ENCODE measurements at places on chromosomes 2 and 18. TPM values are rescaled to one million over a fixed set of nuclear protein-coding genes. Genes with fewer than 3 reads are reported as not detected.

Gene STK25
- total RNA-seq: 91.0 TPM

Gene CHST10
- total RNA-seq: 13.3 TPM

Gene OXER1
- total RNA-seq: not detected

Gene DSC3
- 1.6 TPM for total RNA-seq

Gene SDC1
- total RNA-seq: 148 TPM

Gene PROM2
- total RNA-seq: not detected

Gene MYO7B
- 0.09 TPM for total RNA-seq

Gene REG1B
- total RNA-seq: not detected

Gene CYTIP
- not detected for total RNA-seq

Gene UGT1A6
- total RNA-seq: 1.2 TPM

Gene RAB12
- total RNA-seq: 30.6 TPM

Gene PMAIP1
- total RNA-seq: 11.7 TPM

Gene TNFAIP6
- 1.2 TPM for total RNA-seq

Gene ZAP70
- total RNA-seq: 0.27 TPM

Gene ASB18
- not detected for total RNA-seq

Gene SCN3A
- total RNA-seq: not detected

Gene SAG
- total RNA-seq: not detected

Gene RAMP1
- not detected for total RNA-seq

Gene ABCG8
- not detected for total RNA-seq

Gene ARHGAP15
- not detected for total RNA-seq

Gene ALK
- not detected for total RNA-seq

Gene SCYGR2
- total RNA-seq: not detected

Gene DYSF
- 0.50 TPM for total RNA-seq

Gene MBP
- total RNA-seq: 19.6 TPM

Gene UGGT1
- 21.3 TPM for total RNA-seq

Gene HOXD12
- not detected for total RNA-seq

Gene MAP3K19
- not detected for total RNA-seq

Gene KCNIP3
- 2.0 TPM for total RNA-seq

Gene COPS9
- total RNA-seq: 287 TPM

Gene STARD6
- total RNA-seq: not detected

Gene SYT4
- not detected for total RNA-seq

Gene ABHD1
- total RNA-seq: 1.6 TPM

Gene ELAC1
- 5.1 TPM for total RNA-seq

All from A549 treated with Mapracorat at 1 μM for 4 hours (cell line).